Left lung (tissue), 14 donors: ENCODE measurements at places on chromosomes 7 and 10. TPM values are rescaled to one million over a fixed set of nuclear protein-coding genes. Genes with fewer than 3 reads are reported as not detected.

Gene AS3MT
- total RNA-seq = 4.7 TPM

Gene BTBD16
- 0.86 TPM for total RNA-seq

Gene TMEM176B
- 45.2 TPM for total RNA-seq

Gene UNCX
- total RNA-seq = not detected

DNA sequence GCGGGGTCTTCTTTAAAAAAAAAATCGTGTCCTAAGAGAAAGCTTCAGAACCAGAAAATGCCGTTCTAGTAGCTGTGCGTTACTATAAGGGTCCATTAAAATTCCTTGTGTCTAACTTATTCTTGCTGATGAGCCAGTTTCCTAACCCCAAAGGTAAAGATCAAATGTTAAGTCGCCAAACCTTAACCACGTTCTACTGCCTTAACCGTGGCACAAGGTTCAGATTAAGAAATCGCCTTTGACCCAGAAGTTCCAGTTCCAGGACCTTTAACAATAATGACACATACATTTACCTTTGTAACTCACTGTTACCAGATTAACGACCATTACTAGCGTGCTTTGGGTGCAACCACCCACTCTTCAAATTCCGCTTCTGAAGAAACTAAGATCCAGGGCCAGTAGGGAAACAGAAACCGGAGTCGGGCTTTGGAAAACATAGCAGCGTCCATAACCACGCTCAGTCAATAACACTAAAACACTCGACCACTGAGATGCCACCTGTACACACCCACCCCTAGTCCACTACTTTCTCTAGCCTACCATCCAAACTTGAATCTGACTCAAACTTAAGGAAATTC, 620 bp downstream of the BET1 start:
- no peak for DNase-seq

GRCh38 chr10:34523017-34523767, 291.9 kb downstream of the PARD3 start:
- DNase-seq = no peak

DNA sequence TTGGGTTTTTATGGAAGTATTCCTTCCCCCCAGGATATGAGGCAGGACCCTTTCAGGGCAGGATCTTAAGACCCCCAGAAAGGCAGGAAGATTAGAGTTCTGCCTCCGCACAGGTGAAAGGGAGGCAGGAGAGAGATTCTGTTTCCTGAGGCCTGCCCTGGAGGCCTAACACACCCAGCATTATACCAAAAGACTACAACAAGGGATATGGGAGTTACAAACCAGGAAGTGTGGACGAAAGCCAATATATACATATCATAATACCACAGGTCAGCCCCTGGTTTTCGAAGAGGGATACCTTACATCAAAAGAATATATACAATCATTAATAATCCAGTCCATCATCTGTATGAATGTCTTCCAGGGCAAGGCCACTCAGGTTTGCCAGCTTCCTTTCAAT, 14.2 kb downstream of the MINPP1 start:
- DNase-seq = no peak

- DNase-seq = no peak
These were observed 125.5 kb downstream of the CLEC2L start for GRCh38 chr7:139648941-139649425.

DNA sequence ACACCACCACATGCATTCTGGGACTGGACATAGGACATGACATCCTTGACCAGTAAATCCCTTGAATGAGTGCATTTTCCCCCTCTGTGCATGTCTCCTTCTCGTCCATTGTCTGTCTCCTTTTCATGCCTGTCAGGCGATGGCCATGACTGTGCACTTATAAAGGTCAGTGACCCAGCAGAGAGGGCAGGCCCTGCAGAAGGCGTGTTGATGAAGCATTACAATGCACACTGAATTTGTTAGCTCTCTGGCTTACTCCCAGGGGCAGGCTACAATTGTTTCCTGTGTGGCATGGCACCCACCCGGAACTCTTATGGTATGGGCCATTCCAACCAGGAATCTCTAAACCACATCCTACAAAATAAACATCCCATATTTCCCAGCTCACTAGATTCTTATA, 71.1 kb downstream of the SAMD9 start:
- no peak for DNase-seq

DNA sequence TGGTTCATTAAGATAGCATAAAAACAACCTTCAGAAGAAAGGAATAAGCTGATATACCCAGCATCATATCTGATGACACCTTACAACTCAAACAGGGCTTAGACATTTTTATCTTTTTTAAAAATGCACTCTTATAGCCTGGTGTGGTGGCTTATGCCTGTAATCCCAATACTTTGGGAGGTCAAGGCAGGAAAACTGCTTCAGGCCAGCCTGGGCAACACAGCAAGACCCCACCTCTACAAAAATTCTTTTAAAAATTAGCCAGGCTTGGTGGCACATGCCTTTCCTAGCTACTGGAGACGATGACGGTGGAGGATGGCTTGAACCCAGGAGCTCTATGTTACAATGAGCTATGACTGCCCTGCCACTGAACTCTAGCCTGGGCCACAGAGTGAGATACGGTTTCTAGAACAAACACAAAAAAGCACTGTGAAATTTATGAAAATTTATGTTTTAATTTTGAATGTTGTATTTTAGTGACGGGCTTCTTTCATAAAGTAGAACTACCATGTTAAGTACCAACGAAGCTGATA, 12.3 kb upstream of the KMT2E start:
- DNase-seq = no peak

- no peak for DNase-seq
These were observed 43.6 kb downstream of the ZNF22 start for GRCh38 chr10:45044290-45044689.

DNA sequence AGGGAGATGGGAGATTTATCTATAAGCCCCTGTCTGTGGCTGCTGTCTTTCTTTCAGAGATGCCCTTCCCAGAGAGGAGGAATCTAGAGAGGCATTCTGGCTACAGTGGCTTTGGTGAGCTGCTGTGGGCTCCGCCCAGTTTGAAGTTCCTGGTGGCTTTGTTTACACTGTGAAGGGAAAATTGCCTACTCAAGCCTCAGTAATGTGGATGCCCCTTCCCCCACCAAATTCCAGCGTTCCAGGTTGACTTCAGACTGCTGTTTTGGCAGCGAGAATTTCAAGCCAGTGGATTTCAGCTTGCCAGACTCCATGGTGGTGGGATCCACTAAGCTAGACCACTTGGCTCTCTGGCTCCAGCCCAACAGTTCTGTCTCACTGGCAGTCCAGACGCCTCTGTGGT, 951.6 kb downstream of the CCSER2 start:
- DNase-seq = peak; percentile 12

DNA sequence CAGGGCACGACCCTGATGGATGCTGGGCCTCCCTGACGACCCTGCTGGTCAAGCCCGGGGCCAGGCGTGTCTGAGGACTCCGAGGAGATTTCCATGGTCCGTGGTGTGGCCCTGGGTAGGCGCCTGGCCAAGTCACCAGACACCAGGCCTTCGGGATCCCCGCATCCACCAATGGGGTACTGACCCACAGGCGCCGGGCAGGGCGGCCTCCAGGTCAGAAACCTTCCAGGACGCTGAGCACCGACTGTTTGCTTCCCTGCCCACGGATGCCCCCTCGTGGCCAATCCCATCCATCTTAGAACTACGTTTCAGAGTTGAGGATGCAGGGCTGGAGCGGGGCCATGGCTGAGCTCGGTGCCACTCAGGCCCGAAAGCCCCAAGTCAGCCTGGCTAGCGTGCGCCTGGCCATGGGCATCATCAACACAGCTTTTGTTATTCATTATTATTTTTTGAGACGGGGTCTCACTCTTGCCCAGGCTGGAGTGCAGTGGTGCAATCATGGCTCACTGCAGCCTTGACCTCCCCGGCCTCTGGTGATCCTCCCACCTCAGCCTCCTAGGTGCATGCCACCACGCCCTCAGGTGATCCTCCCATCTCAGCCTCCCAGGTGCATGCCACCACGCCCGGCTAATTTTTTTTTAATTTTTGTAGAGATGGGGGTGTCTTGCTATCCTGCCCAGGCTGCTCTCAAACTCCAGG, 7.1 kb upstream of the AMZ1 start:
- no peak for DNase-seq

GRCh38 chr10:122407375-122408125, 33.0 kb downstream of the PLEKHA1 start:
- no peak for DNase-seq

DNA sequence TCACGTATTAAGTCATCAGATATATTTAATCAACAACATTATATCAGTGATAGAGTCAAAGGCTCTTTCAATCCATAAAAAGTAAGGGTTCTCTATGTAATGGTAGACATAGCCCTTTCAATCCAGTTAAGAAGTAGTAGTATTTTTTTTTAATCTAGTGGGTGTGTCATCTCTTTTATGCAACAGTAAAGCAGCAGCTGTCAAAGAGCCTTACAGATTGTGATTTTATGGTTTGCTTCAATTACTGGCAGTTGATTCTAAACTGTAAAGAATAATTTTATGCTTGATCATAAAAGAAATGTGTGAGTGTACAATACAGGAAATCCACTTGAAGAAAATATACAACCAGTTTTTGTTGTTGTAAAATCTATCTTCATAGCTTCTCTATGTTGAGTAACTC, 902.6 kb upstream of the MBL2 start:
- DNase-seq = no peak

- no peak for DNase-seq
These were observed 60.9 kb downstream of the ANKRD7 start for GRCh38 chr7:118285358-118285757.

- DNase-seq = no peak
These were observed 16.4 kb upstream of the C10orf105 start for GRCh38 chr10:71735709-71736569.

DNA sequence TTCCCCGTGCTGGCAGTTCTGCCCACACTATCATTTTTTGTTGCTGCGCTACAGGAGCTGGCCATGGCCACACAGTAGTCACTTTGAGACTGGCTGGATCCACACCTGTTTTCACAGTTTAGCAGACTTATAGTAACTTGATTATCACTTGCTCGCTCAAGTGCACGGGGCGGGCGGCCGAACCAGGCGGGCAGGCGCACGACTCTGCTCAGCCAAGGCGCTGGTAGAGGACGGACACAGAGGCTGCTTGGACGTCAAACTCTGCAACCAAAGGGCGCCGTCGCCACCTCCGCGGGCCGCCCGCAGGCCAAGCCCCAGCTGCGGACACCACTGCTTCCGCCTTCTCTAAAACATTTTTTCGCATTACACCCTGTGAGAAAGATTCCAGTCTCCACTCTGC, 38.4 kb upstream of the PHYHIPL start:
- no peak for DNase-seq

- no peak for DNase-seq
These were observed 14.2 kb downstream of the ADRB1 start for GRCh38 chr10:114057855-114058254.

DNA sequence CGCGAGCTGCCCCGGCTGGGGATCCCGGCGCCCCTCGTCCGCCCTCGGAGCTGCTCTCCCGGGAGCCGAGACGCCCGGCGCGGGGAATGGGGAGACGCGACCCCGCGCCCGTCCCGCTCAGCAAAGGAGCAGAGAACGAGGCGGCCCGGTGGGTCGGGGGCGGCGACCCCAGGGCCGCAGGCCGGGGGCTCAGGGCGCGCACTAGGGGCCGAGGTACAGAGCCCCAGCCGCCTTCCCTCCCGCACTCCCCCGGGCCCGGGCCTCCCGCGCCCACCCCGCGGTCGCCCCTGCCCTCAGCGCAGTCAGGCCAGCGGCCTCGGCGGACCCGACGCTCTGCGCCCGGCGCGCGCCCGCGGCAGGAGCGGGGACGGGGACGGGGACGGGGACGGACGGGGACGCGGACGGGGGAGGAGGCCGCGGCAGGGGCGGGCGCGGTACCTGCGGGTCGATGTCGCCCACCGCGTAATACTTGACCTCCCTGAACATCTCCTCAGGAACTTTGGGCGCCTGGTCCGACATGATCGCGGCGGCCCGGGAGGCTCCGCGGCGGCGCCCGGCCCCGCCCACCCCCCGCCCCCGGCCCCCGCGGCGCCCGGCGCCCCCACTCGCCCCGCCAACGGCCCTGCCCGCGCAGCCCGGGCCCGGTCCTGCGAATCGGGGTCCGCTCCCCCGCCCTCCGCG, 373 bp downstream of the PAXIP1 start:
- DNase-seq = peak; percentile 43

- DNase-seq = no peak
These were observed 208.7 kb upstream of the FAM3C start for GRCh38 chr7:121604627-121605316.

DNA sequence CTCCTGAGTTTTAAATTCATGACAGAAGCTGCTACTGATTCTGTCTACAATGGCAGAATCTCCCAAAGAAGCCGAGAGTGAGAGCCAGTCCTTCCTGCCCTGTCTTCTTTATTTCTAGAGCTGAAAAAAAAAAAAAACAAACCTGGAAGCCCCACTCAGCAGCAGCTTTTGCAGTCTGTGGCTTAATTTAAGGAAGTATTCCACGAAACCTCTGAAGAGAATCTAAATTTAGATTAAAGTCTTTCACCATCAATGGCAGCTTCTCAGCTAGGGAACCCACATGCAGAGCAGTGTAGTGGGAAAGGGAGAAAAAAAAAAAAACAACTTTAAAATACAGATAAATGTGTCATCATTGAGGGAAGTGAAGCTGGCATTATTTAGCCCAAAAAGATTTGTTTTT, 23.4 kb downstream of the SMURF1 start:
- DNase-seq = no peak

DNA sequence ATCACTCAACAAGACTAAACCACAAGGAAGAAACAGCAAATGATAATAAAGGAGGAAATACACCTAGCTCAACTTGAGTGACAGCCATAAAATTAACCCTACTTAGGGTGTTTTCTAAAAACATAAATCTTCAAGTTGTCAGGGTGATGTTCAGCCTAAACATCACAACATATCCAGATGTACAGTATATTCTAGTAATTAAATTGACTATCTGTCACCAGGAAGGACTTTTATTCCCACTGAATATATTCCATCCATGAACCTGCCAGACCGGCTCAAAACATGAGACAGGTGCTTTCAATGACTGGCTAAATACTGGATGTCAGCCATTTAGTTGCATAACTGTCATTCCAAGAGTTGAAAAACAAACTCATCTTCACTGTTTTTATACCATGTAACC, 298.1 kb upstream of the NEBL start:
- DNase-seq = no peak

DNA sequence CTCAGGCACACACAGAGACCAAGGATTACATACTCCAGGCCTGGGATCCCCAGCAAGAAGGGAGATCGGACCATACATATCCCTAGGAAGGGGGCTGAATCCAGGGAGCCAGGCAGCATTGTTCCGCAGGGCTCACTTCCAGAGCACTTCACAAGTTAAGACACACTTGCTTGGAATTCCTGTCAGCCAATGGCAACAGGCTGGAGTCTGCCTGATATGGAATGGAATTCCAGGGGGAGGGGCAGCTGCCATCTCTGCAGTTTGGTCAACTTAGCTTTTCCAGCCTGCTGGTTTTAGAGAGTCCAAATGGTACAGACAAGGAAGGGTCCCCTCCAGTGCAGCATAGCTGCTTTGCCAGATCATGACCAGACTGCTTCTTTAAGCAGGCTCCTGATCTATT, 290.0 kb upstream of the GLI3 start:
- DNase-seq = no peak

GRCh38 chr10:4033341-4033896, 248.4 kb upstream of the KLF6 start:
- DNase-seq = no peak

DNA sequence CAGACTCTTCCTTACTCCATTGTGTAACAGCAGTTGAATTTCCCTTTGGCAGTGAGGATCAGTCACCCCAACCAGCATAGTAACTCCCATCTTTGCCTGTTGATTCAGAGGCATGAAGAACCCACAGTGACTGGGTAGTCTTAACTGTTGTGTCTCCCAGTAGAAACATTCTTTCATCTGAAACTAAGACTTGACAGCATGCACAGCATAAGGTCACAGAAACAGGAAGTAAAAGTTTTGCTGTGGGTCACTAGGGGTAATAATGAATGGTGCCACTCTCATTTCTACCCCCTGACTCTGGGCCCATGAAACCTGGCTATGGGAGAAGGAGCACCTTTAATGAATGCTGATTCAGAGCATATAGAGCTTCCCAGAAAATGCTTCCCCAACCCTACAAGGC, 8.3 kb upstream of the FRMPD2 start:
- no peak for DNase-seq
